ENCODE measurements at places on chromosomes 2 and 18.

GRCh38 chr2:12163866-12164265 is 417.4 kb downstream of the LPIN1 start:
- DNase-seq: no peak

DNA sequence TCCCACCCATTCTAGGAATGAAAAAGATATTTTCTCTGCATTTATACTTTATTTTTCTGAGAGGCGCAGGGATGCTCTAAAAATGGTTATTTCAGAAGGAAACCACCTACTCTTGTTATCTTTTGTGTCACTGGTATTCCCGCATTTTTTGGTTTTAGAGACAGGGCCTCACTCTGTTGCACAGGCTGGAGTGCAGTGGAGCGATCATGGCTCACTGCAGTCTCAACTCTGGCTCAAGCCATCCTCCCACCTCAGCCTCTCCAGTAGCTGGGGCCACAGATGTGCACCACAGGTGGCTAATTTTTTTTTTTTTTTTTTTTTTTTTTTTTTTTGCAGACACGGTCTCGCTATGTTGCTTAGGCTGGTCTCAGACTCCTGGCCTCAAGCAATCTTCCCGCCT is 135.9 kb downstream of the NCK2 start:
- no peak for DNase-seq

- no peak for DNase-seq
Observed at GRCh38 chr2:64677530-64677929, 23.8 kb upstream of the SERTAD2 start.

- no peak for DNase-seq
Observed at GRCh38 chr2:6992794-6993228, 75.6 kb downstream of the RNF144A start.

DNA sequence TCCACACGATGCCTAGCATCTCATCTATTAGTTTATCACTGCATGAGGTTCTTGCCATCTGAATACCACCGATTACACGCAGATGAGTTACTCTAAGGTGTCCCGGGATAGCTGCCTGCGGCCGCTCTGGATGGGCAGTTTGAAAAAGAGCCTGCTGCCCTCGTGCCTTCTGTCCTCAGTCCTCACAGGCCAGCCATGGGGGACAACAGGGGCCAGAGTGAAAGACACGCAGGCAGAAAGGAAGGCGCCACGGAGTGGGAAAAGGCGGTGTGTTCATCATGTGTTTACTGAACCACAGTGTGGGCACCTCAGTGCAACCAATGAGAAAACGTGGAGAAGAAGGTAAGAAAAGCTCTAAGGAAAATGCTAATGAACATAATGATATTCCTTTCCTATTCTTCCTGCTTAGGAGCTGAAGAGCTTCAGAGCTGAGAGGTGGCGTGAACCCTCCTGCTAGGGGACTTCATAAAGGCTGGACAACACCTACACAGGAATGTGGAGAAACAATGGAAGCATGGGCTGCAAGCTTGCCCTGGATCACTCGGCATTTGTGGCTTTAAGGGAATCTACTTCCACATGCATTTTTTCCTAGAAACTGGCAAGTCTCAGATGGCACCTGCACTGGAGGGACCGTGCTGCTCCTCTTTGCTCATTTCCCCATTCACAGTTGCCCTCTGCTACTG is 50.9 kb downstream of the CABYR start:
- no peak for DNase-seq

DNA sequence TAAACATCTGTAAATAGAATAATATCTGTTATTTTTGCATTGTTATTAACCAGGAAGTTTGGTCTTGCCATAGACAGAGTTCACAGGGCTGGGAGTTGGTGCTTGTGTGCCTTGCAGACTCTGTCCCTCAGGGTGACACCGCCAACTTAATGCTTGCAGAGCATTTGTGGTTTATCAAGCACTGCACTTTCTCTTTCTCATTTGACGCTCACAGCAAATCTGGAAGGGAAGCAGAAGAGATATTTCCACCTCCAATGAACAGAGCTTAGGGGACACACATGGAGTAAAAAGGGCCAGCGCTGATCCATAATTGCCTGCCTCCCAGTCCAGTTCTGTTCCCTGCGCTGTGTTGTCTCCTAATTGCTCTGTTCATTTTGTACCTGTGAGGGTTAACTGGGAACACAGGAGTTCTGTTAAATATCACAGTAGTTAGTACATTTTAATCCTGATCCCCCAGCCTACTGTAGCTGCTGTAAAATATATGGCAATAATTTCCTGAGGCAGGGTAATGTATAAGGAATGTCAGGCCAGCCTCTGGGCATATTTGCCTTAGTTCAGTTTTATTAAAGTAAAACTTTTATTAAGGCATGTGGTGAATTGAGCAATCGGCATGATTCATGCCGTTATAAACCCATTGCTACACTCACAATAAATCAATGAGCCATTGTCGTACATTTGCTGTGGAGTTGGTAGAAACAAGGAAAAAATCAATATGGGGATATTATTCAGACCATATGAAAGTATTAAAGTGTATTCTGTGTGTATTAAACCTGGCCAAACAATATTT is 182.5 kb upstream of the OSR1 start:
- no peak for DNase-seq

- DNase-seq: no peak
Observed at GRCh38 chr2:109481196-109481555, 132.6 kb downstream of the SEPTIN10 start.

DNA sequence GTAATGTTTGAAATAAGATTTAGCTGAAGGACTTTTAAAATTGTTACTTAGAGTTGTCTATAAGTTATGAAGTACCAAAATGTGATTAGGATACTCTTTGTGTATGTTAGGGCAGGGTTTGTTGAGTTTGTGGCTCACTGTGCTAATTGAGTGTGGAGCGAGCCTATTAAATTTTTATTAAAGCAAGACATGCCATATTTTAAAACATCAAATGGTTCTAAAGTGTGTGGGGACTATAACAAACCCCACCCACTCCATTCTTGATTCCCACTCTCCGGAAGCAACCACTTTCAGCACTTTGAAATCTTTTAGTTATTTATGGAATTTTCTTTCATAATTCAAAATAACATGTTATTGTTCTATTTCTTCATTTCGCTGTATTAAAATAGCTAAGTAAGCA is 1.8 kb downstream of the HNMT start:
- no peak for DNase-seq

- DNase-seq: no peak
Observed at GRCh38 chr2:240879105-240879504, 10.5 kb downstream of the AGXT start.

DNA sequence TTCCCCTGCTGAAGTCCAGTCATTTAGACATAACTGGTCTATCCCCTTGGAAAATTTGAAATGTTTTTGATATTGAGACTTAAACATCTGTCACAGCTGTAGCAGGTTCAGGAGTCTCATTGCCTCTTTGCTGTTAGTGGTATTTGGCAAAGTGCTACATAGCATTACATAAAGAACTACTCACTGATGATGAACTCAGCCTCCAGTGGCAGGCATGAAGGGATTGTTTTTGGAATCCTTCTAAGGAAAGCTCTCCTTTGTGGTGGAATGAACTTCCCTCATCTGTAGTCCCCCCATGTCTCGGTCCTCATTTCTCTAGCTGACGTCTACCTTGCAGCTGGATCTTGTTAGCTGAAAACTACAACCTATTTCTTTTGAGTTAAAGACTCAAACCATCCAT is 111.6 kb downstream of the TACR1 start:
- no peak for DNase-seq

DNA sequence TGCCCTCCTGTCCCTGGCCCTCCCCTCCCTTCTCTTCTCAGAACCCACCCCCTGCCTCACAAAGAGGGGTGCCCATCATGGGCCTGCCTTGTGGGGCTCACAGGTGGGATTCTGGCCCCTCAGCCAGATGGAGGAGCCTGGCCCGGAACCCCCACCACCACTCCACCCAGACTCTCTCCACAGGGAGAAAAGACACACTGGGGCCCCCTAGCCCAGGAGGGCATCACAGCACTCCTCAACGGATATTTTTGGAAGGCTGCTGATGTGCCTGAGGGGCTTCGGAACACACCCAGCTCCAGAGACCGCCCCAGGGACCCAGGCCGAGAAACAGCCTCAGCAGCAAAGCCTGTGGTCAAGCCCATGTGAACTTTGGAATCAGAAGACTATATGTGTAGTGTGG is 9.9 kb downstream of the KCNIP3 start:
- DNase-seq: no peak

DNA sequence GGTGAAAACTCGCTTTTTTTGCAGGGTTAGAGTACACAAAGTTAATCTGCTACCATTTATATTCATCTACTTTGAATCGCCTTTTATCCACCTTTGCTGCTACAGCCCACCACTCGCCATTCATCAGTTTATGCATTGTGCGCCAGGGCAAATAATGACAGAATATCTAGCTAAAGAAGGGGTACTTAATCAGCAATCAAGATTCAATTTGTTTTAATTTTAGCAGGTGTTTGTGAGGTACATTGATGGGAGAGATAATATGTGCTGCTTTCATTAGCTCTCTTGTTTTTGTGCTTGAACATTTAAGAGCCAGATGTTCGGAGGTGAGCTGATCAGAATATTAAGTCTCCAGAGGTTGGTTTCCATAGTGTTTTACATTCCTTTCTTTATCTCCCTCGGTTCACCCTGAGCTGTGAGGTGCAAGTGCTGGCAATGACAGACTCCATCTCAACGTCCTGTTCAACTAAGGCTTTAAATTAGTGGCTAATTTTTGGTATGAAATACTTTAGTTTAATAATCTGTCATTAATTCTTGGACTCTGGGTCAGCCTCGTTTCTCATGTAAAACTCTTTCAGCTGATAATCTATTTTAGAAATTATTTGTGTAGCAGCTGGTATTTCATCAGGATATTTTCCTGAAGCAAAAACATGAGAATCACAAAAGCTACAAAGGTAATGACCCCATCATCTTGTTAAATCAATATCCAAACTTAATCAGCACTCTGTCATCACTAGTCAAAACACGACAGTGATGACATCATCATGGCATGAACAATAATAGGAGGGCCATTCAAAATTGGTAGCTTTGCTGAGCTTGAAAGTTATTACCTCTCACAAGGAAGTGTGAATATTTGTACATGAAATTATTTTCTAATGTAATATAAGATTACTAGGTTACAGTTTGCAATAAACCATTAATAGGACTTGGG is 479.9 kb upstream of the FANCL start:
- DNase-seq: no peak

GRCh38 chr2:218368150-218368528 is 11.5 kb downstream of the CATIP start:
- DNase-seq: no peak

All from left ventricle myocardium superior (tissue), 1 donor.